ENCODE measurements at places on chromosomes 6 and 20. TPM values are rescaled to one million over a fixed set of nuclear protein-coding genes. Genes with fewer than 3 reads are reported as not detected.

Gene SSTR4
- not detected for total RNA-seq

Gene SERINC1
- 220 TPM for total RNA-seq

Gene GPSM3
- 3.8 TPM for total RNA-seq

Gene HUS1B
- 0.65 TPM for total RNA-seq

Gene VIP
- total RNA-seq: 0.91 TPM

Gene PHIP
- 16.6 TPM for total RNA-seq

Gene GINS1
- 25.7 TPM for total RNA-seq

Gene DAAM2
- not detected for total RNA-seq

Gene ARMH2
- total RNA-seq: not detected

Gene IRAK1BP1
- 2.3 TPM for total RNA-seq

Gene HLA-DPB1
- total RNA-seq: 23.1 TPM

All from epithelial cell of umbilical artery (primary cell).